ENCODE measurements at places on chromosomes 2 and 18.

DNA sequence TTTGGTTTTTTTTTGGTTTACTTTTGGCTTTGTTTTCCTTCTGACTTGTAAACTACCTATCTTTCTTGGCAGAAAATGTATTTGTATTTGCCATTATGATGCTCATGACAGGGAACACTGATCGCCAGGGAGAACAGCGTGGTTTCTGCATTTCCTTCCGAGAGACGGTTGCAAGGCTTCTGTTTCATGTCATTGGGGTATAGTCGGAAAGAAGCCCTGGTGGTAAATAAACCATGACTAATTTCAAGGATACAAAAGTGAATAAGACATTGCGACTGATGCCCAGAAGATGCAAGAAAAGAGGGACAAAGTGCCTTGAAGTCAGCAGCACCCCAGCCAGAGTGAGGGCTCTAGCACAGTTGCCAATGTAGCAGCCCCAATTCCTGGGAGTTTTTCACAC, 4.2 kb upstream of the CAPN14 start:
- DNase-seq: no peak

DNA sequence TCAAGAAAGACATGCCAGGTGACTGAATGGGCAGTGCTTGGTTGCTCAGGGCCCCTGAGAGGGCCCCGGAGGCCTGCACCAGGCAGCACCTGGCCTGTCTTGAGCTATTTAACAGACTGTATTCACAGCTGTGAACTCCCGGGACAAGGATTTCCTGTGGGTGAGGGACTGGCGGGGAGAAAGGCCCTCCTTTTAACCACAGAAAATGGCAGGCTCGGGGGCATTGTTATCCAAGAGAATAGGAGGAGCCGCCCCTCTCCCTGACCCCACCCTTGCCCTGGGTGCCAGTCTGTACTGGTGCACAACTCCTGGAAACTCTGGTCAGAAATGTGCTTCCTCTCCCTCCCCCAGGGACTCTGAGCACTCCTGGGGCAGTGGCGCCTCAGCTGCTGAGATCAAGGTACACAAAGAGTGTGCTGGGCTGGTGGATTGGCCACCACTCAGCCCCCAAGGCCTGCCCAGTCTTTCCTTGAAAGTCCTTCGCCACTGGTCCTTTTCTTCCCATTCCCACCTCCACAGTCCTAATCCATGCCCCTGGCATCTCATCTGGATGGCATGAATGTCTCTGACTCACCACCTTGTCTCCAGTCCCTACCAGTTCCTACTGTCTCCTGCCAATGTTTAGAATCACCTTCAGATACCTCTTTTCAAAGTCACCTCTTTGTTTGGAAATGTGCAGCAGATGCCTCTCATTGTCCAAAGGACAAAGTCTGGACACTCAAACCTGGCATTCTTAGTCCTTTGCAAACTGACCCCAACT, 19.6 kb upstream of the EPAS1 start:
- no peak for DNase-seq

DNA sequence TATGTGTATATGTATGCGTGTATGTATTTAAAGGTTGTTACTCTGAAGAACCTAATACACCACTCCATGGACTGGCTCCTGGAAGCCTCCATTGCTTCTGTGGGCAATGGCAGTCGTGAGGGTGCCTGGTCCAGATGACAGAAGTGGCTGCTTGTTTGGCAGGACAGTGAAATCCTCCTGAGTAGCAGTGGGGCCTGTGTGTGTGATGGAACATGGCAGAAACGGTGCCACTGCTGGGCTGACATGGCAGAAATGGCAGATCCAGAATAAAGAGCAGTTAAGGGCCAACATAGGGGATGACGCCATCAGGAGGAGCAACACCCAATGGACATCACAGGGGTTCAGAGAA, 6.1 kb upstream of the CPLX4 start:
- no peak for DNase-seq

DNA sequence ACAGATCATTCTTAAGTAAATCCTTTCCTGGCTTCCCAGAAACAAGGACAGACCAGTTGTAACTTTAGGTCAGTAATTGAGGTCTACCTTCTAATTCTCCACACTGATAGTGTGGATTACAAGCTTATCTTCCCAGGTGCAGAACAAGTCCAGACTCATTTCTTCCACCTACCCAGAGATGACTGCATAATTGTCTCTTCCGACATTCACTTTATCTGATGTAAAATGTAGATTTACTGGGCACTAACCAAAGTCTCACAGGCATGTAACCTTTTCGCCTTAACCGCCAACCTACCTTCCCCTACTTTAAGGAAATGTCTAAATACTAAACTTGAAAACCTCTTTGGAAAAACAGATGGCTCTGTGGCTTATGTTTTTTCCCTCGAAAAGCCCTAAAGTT, 96.2 kb downstream of the NCK2 start:
- DNase-seq: no peak

DNA sequence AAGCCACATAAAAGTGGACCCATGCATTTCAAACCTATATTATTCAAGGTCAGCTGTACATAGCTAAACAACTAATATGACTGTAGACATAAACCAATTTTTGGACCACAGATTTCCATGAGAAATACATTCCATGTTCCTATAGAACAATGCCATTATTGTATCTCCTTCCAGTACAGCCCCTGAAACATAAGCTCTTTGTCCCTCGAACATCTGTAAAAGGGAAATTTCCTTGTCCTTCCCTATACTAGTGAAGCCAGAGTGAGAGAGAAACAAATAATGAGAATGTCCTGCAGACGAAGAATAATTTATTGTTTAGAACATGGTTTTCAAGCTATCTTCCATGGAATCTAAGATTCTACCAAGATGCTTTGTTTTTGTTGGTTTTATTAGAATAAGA, 75.3 kb downstream of the GORASP2 start:
- no peak for DNase-seq

- no peak for DNase-seq
These were observed 548.2 kb upstream of the LRRTM1 start for GRCh38 chr2:80852808-80853139.

DNA sequence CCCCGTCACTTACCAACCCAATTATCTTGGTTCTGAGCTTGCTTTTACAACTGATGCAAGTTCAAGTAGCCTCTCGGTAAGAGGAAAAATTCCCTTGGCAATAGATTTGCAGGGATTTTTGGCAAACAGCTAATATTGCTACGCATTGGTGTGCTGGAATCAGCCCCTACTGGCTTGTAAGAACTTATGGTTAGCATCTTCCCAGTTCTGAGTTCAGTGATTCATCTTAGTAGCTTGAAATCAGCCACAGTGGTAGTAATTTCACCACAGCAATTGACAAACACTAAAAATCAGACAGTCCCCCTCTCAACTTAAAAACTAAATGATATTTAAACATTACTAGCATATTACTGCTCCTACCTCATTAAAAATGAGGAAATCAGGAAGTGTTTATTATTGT, 5.9 kb upstream of the RAX start:
- no peak for DNase-seq

- DNase-seq: no peak
These were observed 15.2 kb upstream of the CHAC2 start for GRCh38 chr2:53752385-53752784.

- DNase-seq: no peak
These were observed 83.7 kb downstream of the CERKL start for GRCh38 chr2:181573140-181573736.

- no peak for DNase-seq
These were observed 5.5 kb downstream of the UBE2E3 start for GRCh38 chr2:180985771-180986395.

DNA sequence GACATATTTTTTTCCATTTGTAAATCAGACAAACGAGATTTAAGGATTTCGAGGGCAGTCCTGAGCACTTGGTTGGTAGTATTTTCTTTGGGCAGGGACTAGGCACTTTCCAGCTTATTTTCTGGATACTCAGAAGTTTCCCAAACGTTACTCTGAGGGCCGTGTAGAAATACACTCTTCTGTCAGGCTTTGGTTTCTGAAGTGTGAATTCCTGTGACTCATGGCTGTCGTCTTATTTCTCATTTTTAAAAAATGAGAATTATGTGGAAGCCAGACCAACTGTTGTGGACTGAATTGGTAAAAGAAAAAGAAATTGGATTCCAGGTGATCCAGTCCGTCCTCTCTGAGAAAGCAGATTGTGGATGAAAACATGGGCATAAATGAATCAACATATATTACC, 658.6 kb upstream of the FANCL start:
- no peak for DNase-seq

- no peak for DNase-seq
These were observed 76.3 kb upstream of the WDSUB1 start for GRCh38 chr2:159362816-159363251.

GRCh38 chr2:37085731-37086147, 1.4 kb downstream of the GPATCH11 start:
- DNase-seq: no peak

DNA sequence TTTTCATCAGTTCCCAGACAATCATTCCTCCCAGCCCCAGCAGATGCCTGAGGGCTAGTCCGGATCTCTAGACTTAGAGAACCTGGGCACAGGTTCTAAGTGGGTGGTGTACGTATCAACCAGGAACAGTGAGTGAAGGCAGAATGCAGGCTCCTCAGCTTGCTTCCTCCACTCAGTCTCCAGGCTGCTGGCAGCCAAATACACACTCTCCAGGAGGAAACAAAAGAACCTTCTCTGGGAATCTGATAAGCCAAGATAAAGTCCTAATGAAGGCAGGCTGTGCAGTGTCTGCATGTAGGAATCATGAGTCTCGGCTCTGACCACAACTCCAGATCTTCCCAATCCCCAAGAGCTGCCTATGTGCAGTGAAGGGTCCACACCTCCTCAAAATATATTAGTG, 245.7 kb downstream of the SP3 start:
- no peak for DNase-seq

DNA sequence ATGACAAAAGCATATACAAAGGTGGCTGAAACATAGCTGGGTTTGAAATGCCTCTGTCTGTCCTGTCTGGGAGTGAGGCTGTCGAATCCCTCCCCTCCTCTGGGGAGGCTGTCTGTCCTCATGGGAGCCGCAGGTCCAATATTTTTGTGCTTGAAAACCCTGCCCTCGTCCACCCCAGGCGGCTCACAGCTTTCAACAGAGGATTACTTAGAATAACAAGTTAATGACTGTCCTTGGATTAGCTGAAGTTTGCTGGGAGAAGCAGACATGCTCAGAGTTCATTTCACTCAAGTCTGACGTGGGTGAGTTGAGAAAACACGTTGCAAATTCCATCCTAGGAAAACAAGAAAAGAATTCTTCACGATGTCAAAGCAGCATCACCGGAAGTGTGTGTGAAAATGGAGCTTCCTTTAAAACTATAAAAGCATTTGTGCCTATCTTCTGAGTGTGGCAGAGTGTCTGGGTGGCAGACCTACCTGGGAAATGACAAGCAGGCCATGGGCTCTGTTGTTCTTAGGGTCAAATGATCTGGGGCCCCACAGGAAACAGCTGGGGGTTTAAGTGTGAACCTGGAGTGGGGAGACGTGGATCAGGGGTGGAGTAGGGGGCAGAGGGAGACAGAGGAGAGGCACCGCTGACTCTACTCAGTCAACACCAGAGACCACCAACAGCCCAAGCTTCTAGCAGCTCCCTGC, 77.1 kb downstream of the DDX1 start:
- DNase-seq: no peak

- no peak for DNase-seq
These were observed 35.8 kb upstream of the ASPRV1 start for GRCh38 chr2:69997015-69997830.

GRCh38 chr2:112140899-112141625, 2.9 kb downstream of the FBLN7 start:
- DNase-seq: no peak

DNA sequence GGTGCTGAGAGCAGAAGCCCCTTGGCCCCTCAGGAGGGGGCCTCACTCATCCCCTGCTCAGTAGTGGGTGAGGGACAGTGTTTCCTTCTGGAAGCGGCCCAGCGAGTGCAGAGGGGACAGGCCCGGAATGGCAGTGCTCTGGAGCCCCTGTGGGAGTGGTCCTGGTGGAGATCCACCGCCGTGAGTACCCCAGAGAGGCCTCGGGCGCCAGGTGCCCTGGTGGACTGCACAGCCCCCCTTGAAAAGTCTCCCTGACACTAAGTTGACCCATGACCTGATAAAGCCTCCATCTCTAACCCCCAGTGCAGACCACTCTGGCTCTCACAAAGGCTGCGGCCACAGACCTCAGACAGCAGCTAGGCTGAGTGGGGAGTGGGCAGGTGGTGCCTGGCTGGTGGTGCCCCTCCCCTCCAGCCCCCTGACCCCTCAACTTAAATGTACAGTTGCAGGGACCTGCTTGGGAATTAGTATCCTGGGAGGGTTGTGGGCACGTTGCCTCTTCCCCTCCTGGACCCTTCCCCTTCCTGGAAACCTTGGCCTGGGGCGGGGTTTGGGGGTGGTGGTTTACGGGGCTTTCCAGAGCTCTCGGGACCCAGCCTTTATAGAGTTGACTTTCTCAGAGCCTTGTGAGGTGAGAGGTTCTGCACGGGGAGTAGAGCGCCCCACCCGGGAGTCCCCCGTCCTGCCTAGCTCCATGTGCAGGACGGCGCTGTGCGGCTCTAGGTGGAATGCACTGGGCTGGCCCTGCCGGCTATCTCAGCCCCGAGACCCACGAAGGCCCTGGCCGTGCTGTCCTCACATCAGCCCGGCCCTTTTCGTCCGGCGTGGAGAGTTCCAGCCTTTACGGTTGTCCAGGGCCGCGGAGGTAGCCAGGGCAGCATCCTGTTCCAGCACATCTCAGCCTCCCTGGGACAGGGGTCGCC, 62.7 kb downstream of the RTP5 start:
- no peak for DNase-seq

- no peak for DNase-seq
These were observed 227.5 kb downstream of the SH3RF3 start for GRCh38 chr2:109356324-109357035.

GRCh38 chr2:190043441-190043840, 19.1 kb downstream of the MSTN start:
- DNase-seq: no peak

- no peak for DNase-seq
These were observed 84.2 kb downstream of the MALT1 start for GRCh38 chr18:58755304-58756010.

DNA sequence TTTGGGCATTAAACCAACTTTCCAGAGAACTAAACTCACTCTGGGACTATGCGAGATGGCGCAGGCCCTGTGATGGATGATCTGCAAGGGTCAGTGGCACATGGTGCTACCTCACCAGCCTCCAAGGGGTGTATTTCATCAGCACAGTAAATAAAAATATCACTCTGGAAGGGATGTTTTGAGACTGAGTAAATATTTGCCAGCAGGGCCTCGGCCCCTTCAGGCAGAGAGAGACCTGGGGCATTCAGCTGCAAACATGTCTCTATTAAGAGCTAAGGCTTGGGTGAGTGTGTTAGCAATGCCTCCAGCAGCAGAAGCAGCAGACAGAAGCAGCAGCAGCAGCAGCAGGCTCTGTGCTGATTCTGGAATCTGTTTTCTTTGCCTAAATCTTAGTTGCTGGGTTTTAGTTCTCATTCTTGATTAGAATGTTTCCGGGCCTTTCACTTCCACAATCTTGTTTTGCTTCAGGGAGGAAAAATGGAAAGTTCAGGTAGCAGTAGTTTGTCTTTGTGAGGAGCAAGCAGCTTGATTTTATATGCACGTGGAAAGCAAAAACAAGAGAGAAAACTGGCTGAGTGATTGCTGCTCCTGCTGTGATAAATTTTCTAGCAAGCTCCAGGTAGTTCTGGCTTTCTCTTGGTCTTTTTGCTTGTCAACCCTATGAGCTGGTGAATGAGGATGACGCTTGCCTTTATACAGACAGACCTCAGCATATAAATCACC, 18.6 kb downstream of the ADCYAP1 start:
- DNase-seq: no peak
